ENCODE measurements at places on chromosomes 5 and 9. TPM values are rescaled to one million over a fixed set of nuclear protein-coding genes. Genes with fewer than 3 reads are reported as not detected.

DNA sequence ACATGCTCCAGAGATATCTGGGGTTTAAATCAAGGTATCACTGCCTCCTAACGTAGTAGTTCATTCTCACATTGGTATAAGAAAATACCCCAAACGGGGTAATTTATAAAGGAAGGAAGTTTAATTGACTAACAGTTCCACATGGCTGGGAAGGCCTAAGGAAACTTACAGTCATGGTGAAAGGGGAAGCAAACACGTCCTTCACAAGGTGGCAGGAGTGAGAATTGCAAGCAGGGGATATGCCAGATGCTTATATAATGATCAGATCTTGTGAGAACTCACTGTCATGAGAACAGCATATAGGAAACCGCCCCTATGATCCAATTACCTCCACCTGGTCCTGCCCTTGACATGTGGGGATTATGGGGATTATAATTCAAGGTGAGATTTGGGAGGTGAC is 1280.2 kb upstream of the C9orf72 start:
- H3K4me3 ChIP-seq, result no peak overlapping the region
- no peak overlapping the region for H3K27ac ChIP-seq
- no peaks in the 10 kb centered on the region for H3K27me3 ChIP-seq

GRCh38 chr9:30796764-30797163 is 1587.7 kb upstream of the ACO1 start:
- no peak overlapping the region for H3K4me3 ChIP-seq
- DNase-seq, result no peak
- H3K27me3 ChIP-seq, result no peaks in the 10 kb centered on the region
- no peaks in the 10 kb centered on the region for H3K4me1 ChIP-seq
- no peaks in the 10 kb centered on the region for H3K36me3 ChIP-seq

Gene CCDC187
- 0.60 TPM for total RNA-seq

- H3K27me3 ChIP-seq, result no peaks in the 10 kb centered on the region
- peaks cover 11% of the 10 kb centered on the region for H3K4me1 ChIP-seq
- peak overlapping the region; percentile 77 for H3K27ac ChIP-seq
- H3K4me3 ChIP-seq, result no peak overlapping the region
- no peaks in the 10 kb centered on the region for H3K36me3 ChIP-seq
- DNase-seq, result no peak
Observed at GRCh38 chr5:150764530-150764929, 5.7 kb upstream of the DCTN4 start.

GRCh38 chr5:139660105-139660922 is 12.2 kb downstream of the CXXC5 start:
- no peaks in the 10 kb centered on the region for H3K36me3 ChIP-seq
- no peak overlapping the region for H3K4me3 ChIP-seq
- no peaks in the 10 kb centered on the region for H3K27me3 ChIP-seq
- peak overlapping the region; percentile 82 for H3K27ac ChIP-seq
- DNase-seq, result no peak

Gene CATSPER3
- not detected for total RNA-seq

All from hepatocyte (in vitro differentiated cells).